AG10803 (cell line): ENCODE measurements at places on chromosomes 1 and 21.

GRCh38 chr1:56922070-56922469 lies 43.7 kb downstream of the C8B start:
- no peak for DNase-seq

GRCh38 chr1:75615613-75616435 lies 4.9 kb upstream of the SLC44A5 start:
- peak; percentile 34 for DNase-seq

DNA sequence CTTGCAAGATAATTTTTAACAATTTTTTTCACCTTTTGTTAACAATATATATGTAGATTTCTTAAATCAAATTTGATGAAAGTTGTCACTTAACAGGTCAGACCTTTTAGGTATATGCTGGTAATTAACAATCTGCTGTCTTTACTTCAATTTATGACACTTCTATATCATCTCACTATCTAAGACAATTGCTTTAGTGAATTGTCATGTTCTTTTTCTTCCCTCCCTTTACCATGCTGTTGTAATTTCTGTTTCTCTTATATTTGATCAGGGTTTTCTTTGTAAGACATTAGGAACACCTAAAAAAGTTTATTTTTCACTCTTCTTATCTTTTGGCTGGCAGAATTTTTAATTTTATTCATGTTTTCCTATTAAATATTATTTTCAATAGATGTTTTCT lies 2.0 kb downstream of the IFI16 start:
- no peak for DNase-seq

GRCh38 chr1:200739702-200740570 lies 1.2 kb downstream of the CAMSAP2 start:
- DNase-seq = peak; percentile 53

DNA sequence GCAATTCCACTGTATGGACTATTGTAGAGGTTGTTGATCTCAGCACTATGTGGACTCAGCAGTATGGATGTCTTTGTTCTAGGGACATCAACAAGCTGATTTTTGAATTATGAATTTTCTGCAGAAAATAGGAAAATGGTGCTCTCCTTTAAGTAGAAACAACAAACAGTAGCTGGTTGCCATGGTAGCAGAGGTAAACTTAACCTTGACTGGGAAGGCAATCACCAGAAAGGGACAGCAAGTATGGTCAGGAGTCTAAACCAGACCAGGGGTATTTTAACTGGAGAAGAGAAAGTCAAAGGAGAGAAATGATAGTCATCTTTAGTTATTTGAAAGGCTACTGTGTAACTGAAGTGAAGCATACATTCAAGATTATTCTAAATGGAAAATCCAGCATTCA lies 22.3 kb downstream of the WLS start:
- no peak for DNase-seq

DNA sequence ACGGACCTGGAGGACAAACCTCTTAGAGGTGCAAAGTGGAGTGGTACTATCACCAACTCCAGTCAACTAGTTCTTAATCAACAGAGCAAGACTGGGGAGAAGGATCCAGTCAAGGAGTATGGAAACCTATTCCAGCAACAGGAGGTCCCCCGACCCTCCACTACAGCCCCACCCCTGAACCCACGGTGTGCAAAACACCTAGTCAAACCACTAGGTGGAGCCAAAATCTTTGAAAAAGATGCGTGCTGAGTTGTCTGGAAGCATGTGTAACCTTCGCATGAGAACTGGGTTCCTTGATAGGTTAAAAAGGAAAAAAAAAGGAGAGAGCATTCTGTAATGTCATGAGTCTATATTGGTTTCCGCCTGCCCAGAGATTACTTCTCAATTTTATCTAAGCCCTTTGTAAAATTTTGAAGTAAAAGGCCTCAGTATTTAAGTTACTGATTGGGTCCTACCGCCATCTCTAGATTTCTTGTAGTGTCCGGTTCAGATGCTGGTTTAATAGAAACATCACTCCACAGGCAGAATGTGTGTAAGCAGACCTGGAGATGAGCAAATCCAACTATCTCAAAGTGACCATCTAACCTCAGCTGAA lies 81.9 kb upstream of the HAO2 start:
- DNase-seq = peak; percentile 44

DNA sequence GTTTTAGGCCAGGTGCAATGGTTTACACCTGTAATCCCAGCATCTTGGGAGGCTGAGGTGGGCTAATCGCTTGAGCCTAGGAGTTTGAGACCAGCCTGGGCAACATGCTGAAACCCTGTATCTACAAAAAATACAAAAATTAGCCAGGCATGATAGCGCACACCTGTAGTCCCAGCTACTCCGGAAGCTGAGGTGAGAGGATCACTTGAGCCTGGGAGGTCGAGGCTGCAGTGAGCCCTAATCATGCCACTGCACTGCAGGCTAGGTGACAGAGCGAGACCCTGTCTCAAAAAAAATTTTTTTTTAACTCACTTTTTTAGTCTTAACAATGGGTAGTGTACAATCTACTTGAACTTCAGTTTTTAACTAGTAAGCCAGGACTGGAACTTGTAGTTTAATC lies 137.5 kb downstream of the HS2ST1 start:
- no peak for DNase-seq

- no peak for DNase-seq
Measured at GRCh38 chr1:191490303-191490702, 668.0 kb upstream of the RGS18 start.

DNA sequence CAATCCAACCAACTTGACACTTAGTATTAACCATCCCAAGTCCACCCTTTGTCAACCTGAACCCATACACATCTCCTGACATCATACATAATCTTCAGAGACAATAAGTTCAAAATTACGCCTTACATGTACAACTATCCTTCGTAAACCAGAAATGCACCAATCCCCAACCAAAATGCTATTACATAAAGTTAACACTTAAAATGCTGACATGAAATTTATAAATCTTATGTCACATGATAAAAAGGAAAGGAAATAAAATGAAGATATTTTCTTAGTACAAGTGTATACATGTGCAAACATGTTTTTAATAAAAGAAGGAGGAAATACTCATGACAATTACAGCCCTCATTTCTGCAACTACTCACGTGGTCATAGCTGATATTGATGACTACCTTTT lies 95.0 kb downstream of the FCRL5 start:
- DNase-seq = no peak

- DNase-seq = no peak
Measured at GRCh38 chr1:180632326-180633056, 669 bp downstream of the XPR1 start.

GRCh38 chr21:32516756-32517649 lies 68.3 kb downstream of the TCP10L start:
- DNase-seq = peak; percentile 90

- no peak for DNase-seq
Measured at GRCh38 chr1:30798389-30799232, 41.0 kb upstream of the LAPTM5 start.
